Activated CD4-positive, alpha-beta T cell treated with anti-CD3 and anti-CD28 coated beads for 36 hours (primary cell): ENCODE measurements at places on chromosomes 7 and 10. TPM values are rescaled to one million over a fixed set of nuclear protein-coding genes. Genes with fewer than 3 reads are reported as not detected.
A peak's percentile ranks its signal among the peaks of the same experiment; 100 is the strongest.

DNA sequence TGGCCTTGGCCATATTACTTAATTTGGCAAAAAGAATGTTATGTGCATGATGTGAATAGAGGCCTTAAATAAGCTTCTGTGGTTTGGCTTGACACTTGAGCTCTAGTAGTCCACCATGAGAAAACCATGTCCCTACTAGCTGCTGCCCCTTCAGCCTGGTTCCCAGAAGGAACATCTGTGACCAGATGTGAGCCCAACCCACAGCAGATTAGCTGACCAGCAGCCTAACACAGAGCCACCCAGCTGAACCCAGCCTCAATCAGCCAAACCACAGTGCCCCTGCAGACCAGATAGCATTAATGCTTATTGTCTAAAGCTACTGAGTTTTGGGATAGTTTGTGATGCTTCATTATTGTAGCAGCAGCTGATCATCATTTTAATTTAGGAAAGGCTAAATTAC lies 16.6 kb downstream of the JAZF1 start:
- DNase-seq, result no peak

The HOXA2 gene
- total RNA-seq, result not detected

DNA sequence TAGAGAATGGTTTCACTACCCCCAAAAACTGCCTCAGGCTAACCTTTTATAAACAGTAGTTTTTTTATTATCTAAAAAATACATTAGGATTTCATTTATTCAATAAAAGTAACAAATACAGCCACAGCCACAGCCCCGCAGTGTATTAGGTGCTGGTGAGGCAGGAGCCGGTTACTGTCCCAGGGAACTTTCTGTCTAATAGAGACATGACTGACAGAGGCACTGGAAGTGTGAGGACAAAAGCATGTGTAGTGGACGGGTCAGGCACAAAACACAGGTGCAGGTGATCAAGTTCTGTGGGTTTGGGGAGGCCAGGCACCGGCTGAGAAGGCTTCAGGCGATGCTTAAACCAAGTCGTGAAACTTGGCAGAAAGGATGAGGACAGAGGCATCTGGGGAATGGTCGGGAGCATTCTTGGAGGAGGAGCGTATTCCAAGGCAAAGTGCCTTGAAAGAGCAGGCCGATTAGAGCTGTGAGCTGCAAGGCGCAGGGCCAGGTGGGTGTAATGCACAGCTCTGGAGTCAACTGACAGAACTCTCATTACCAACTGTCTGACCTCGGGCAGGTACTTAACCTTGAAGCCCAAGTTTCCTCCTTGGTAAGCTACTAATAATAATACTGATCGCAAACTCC lies 138.2 kb downstream of the USP6NL start:
- DNase-seq, result no peak

- DNase-seq, result no peak
These were observed 83.8 kb upstream of the NRP1 start for GRCh38 chr10:33418301-33418700.

DNA sequence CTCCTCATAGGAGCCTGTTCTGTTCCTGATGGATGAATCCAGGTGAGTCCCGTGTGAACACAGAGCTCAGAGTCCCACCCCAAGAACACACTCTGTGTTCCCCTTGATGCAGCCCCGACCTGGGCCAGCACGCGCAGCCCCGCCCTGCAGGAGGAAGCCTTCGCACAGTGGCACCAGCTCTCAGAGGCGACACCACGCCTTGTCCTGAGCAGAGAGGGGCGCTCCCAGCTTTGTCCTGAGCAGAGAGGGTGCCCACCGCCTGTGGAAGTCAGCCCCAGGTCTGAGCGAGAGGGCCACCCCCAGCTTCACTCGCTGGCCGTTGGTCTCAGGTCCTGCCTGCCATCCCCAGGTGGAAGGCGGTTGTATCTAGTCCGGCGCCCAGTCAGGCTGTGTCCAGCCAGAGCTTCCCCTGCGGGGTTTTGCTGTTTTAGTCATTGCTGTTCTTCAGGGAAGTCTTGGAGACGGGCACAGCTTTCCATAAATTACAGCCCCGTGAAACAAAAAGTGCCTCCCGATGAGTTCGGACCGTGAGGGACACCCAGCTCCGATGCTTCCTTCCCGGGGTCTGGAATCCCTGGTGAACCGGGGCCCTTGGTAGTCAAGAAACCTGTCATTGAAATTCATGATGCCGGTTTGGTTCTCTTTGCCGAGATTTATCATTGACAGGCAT lies 43.6 kb downstream of the NKX6-2 start:
- DNase-seq, result no peak

The PLEKHS1 gene
- 0.09 TPM for total RNA-seq

The FAM25G gene
- not detected for total RNA-seq

DNA sequence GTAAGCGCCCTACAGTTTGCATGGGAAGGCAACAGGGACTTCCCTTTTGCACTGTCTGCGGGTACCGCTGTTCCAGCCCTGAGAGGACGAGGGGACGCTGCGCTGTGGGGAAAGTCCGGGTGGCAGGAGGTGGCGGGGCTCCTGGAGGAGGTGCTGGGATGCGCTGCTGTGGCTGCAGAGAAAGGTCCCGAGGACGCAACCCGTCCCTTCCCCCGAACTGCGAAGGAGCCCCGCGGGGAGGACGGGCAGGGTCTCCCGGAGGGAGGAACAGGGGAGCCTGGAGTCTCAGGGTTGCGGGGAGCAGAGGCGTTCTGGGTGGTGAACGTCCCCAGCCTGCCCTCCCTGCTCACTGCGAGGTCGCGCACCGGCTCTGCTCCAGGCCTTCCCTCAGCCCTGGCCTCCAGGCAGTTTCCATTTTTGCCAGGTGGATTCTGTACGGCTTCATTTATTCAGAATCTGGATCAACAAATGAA lies 91.6 kb downstream of the CXCL12 start:
- DNase-seq, result no peak

The ELFN1 gene
- total RNA-seq, result 0.05 TPM

- DNase-seq, result no peak
These were observed 59.2 kb downstream of the ENTPD1 start for GRCh38 chr10:95815133-95815532.

GRCh38 chr7:36344622-36345021 lies 45.0 kb upstream of the ANLN start:
- DNase-seq, result no peak

- no peak for DNase-seq
These were observed 158.9 kb upstream of the FRMD4A start for GRCh38 chr10:14489522-14490177.

GRCh38 chr7:103996017-103996551 lies 6.6 kb upstream of the RELN start:
- no peak for DNase-seq

DNA sequence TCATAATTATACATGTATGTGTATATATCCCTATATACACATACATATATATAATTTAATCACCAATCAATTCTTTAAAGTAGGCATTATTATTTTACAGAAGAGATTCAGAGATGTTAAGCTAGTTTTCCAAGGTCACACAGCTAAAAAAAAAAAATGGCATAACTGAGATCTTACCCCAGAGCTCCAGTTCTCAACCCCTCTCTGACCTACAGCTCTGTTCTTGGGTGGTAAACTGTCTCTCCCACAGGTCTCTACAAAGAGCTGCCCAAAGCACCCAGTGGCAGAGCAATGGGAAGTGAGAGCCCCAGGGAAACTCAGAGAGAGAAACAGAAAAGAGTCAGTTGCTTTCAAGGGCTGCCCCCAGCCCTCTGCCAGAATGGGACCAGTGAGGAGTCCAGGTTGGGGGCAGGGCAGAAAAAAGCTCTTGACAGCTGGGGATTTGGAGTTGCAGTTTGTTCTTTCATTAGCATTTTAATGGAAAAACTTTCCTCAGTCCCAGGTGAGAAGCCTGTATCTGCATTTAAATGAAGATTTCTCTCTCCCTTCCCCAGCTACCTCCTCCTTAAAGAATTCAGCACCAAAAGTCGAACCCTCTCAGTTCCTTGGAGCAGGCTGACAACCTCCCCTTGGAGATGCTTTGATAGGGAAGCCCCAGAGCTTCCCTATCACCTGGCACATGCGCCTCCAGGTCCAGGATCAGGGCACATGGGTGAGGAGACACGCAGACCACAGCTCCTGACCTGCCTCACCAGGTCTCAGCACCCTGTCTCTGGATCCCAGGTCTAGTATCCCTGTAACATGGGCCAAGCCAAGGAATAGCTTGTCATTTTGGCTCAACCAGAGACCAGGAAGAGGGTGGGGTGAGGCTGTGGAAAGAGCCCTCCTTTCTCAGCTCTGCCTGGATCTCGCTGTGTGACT lies 388.1 kb downstream of the PLXNA4 start:
- no peak for DNase-seq

- DNase-seq, result no peak
These were observed 140.9 kb upstream of the NPS start for GRCh38 chr10:127408112-127408710.

The MYO1G gene
- 376 TPM for total RNA-seq

DNA sequence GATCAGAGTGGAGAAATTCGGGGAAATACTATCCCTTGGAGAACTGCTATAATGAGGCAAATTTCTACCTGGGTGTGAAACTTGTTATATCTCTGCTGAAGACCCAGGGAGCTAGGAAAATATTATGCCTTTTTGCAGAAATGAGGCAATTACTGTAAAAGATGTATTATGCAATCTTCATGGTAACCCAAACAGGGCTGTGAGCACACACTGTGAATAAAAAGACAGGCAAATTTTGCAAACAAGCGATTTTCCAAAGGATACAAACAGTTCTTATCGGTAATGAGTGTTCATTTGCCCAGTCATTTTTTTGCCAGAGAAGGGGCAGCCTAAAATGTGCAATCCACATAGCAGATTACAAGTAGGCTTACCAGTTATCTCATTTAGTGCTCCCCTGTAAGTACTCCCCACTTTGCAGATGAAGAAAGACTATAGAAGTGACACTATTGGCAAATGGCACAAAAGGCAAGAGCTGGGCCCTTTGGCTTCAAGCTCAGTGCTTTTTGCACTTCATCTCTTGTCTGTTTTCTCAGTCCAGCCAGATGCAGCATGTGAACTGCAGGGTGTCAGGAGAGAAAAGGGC lies 205.8 kb downstream of the HECW1 start:
- DNase-seq, result no peak

DNA sequence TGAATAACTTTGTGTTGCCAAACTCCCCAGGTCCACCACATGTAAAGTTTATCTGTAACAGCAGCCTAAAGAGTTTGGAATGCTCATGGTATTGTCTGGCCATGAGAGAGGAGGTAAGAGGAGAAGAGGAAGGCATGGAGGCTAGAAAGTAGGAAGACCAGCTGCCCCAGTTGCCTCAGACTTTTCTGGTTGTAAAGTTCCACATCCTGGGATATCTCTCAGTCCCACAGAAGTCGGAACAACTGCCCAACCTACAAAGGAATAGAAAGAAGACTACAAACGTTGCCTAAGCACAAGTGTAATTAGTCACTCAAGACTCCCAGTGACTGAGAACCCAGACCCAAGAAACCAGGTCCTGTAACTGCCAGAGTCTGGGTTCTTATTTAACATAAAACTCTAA lies 47.3 kb downstream of the CREB3L2 start:
- no peak for DNase-seq

GRCh38 chr10:14172336-14172950 lies 158.3 kb downstream of the FRMD4A start:
- no peak for DNase-seq

DNA sequence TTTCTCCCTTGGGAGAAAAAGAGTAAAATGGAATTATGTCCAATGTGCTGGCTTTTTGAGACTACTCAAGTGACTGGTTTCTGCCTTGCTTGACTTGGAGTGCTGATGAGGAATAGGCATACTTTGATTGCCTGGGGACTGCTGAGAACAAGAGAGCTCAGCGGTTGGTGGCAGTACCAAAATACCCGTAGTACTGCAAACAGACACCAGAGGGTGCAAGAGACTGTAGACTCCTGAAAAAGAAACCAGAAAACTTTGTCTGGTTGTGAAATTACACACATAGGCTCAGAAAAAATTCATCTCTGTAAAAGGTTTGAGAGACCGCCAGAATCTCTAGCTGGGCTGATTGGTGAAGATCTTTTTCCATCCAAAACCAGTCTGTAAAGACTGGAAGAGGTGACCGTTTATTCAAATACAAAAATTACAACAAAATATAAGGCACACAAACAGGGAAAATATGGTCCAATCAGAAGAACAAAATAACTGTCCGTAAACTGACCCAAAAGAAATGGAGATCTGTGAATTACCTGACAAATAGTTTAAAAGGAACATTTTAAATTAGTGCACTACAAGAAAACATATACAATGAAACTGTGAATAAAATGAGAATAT lies 18.5 kb downstream of the BICC1 start:
- peak; percentile 71 for DNase-seq

DNA sequence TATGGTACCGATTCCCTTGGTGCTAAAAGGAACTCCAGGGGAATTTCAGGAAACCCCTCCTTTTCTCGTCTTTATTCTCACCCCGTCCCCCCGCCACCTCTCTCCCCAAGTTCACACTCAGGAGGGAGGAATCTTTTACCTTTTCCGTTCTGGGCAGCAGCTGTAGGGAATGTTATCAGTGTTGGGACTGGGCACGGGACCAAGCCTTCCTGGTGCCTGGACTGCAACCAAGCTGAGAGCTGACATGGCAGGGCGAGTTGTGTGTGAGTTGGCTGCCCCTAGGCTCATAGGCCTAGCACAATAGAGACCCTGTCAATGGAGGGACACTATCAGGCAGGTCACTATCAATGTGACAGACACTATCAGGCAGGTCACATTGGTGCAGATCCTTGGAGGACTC lies 121.4 kb downstream of the TCF7L2 start:
- DNase-seq, result no peak

DNA sequence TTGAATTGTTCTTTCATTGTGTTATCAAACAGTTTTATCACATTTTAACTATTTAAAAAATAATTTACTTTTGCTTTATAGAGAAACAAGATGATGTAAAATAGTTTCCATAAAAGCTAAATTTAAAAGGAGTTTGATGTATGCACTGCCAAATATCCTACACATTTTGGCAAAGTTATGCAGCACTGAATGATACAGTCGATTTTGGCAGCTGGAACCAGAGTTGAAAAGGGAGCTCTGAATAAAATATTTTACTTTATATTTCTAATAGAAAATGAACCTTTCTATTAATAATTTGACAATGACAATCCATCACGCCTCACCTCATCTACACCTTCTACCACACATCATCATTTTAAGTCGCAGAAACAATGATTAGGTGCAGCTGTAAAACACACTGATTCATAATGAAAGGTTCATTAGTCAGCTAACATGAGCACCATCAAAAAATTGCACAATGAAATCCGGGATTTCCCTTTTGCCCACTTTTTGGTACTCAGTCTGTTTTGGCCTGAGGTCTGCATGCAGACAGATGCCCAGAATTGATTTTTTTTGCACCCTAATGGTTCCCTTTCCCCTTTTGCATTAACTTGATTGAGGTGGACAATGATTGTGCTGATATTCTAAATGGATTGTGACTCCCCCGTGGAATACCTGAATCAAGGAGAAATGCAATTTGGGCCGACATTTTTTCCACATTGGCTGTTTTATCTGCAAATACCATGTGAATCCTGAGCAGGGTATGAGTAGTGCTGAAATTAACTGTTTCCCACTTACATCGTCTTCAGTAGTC lies 105.8 kb downstream of the THSD7A start:
- no peak for DNase-seq

GRCh38 chr10:96699613-96700012 lies 20.7 kb downstream of the PIK3AP1 start:
- no peak for DNase-seq

The CFAP58 gene
- 0.60 TPM for total RNA-seq

The AOAH gene
- total RNA-seq, result 10.0 TPM
